Pancreas (tissue), 10 donors: ENCODE measurements at places on chromosomes 4 and X. TPM values are rescaled to one million over a fixed set of nuclear protein-coding genes. Genes with fewer than 3 reads are reported as not detected.

The MAGEB2 gene
- polyA plus RNA-seq, result not detected

The RXFP1 gene
- polyA plus RNA-seq, result 0.47 TPM

The GLRA3 gene
- polyA plus RNA-seq, result 0.28 TPM

The SSX3 gene
- not detected for polyA plus RNA-seq

The ARMCX1 gene
- 16.8 TPM for polyA plus RNA-seq

The SLC9A6 gene
- 6.2 TPM for polyA plus RNA-seq

The CD99 gene
- polyA plus RNA-seq, result 207 TPM

The ADAM29 gene
- polyA plus RNA-seq, result not detected
